ENCODE measurements at places on chromosomes 16 and 17.

DNA sequence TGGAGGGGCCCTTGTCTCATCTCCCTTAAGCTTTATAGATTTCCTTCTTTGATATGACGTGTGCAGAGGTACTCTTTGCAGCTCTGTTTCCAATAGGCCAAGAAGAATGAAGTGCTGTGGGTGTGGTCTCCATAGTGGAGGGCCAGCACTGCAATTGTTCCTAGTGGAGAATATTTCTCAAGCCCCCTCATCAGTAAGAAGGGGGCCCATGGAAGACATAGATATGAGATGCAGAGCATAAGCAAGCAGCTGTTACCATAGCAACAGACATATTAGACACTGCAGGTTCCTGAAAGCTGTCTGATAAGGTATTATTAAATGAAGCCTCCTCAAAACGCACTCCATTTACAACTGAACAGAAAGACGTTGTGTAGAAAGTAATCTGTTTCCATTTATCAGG is 240.7 kb downstream of the ZFHX3 start:
- no peak for DNase-seq

- no peak for DNase-seq
These were observed 24.6 kb upstream of the TNRC6C start for GRCh38 chr17:77933777-77934398.

DNA sequence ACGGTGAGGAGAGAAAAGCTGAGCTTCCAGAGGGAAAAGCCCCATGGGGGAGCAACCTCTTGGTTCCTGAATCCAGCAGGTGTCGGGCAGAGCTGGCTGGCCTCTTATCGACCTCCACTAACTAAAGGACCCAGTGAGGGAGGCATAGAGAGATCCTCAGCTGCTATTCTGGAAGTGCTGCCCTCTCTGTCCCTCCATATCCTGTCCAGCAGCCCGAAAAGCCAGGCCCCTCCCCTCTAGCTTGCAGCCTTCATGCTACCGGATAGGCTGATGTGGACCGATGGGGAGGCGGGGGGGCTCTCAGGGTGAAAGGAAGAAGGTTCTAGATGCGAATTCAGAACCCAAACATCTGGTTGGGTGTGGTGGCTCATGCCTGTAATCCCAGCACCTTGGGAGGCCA is 24.9 kb downstream of the MXRA7 start:
- no peak for DNase-seq

DNA sequence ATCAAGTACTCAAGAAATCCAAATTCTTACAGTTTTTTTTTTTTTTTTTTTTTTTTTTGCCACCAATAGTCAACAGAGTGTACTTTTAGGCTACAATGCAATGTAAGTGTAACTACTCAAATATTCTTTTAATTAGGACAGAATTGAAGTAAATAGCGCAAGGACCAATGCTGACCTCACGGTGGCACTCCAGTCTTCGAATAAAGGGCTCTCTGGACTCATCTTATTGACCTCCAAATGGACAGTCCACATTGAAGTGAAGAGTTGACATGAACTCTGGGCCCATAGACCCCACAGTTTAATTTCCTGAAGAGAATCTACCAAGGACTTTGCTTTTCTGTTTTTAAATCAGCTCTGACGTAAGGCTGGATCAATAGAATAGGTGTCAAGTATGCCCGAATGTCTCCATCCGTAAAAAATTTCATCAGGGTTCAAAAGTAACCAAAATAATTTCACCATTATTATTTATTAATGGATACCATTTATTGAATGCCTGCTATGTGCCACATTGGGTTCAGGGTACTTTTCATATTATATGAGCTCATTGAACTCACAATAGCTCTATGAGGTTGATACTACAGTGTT is 7.3 kb upstream of the DDX52 start:
- peak; percentile 68 for DNase-seq

GRCh38 chr16:46972429-46973206 is 856 bp downstream of the DNAJA2 start:
- peak; percentile 35 for DNase-seq

DNA sequence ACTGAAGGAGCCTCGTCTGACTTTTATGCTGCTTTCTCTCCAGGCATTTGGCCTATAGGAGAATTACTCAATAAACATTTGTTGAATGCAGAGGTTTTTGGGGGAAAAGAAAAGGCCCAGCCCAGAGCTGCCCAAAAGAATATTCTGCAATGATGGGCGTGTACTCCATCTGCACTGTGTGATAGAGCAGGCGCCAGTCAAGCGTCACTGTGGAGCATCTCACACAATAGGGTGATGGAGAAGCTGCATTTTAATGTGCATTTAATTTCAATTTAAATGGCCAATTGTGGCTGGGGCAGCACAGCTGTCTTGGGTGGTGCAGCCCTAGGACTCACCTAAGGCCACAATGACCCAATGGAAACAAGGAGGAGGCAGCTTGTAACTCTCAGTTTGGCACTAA is 20.6 kb downstream of the GLYR1 start:
- DNase-seq: no peak

GRCh38 chr17:57986841-57987580 is 1.0 kb downstream of the VEZF1 start:
- DNase-seq: peak; percentile 54

DNA sequence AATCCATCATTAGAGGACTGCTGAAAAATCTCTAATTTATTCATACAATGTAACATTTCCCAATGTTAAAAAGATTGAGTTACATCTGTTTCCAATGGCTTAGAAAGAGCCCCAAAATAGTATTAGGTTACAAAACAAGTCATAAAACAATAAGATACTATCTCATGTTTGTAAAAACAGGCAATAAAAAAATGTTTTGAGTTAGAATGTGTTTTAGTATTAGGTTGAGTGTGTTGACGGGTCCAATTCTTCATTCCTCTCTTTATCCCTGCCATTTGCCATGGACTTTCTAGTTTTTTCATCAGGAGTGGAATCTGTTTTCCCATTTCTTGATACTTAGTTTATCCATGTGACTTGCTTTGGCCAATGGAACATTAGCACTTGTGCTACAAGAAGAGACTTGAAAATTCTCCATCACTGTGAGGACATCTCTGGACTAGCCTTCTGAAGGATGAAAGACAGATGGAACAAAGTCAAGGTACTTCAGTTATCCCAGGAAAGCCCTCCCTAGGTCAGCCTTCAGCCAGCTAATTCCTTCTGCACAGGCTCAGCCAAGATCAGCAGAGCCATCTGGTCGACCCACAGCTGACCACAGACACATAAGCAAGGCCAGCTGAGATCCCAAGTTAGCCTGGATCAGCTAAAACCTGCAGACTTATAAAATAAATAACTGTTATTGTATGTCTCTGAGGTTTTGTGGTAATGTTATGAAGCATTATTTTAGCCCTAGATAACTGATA is 83.3 kb downstream of the HS3ST3A1 start:
- peak; percentile 43 for DNase-seq

DNA sequence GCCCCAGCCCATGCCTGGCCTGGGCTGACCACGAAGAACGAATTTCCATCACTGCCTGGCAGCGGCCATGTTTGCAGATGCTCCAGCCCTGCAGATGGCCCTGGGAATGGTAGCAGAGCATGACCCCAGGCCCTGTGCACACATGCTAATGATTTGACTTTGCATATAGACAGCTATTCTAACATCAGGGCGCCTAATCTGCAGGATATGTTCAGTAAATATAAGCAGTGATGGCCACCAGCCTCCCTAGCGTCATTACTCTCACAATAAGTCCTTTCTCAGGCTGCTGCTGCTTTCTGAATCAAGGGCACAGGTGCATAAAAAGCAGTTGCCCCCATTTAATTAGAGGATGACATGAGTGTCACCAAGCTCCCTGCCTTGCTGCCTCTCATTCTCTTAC is 24.2 kb downstream of the DNAH9 start:
- DNase-seq: no peak

- no peak for DNase-seq
These were observed 56.6 kb downstream of the ESRP2 start for GRCh38 chr16:68179196-68179795.

DNA sequence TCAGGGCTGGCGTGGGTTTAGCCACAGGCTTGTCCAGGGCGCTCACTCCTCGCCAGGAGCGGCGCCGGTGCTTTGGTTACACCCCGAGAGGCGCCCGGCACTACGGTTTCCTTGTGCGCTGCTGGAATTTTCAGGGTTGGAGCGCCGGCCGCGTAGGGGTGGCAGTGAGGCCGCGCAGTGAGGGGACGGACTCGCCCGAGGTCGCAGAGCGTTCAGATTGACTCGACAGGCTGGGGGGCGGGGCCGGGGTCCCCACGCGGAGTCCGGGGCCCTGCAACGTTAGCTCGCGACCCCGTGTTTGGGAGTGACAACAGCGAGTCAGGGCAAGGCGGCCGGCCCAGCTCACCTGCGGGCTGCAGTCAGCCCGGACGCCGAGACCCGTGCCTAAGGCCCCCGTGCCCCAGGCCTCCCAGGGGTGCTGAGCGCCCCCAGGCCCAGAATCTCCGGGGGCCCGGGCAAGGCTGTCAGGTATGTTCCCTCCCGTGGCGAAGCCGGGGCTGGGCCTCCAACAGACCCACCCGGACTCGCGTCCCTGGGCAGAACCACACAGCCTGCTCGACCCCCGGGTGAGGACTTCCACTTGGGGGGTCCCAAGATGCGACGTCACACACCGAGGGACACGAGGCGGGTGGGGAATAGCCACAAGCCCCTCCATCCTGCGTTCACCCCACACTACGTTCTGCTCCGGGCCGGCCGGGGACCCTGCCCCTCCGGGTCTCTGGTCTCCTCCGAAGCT is 1.3 kb upstream of the ACTG1 start:
- no peak for DNase-seq

DNA sequence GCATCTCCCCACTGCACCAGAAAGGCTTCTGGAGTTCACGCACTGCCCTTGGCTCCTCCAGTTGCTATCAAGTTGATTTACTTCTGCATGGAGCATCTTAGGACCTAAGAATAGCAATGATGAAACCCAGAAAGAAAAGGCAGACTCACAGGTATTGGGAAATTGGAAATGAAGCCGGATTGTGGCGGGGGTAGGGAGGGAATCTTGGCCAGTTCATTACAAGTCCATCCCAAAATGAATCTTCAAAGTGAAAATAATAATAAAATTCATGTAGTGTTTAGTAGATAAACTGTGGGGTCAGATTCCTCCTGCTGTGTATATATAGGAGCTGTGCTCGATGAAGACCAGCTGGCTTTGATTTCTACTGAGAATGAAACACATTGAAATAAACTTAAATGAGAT is 33.7 kb downstream of the TEKT3 start:
- no peak for DNase-seq

- peak; percentile 84 for DNase-seq
These were observed at the start of gene MNT for GRCh38 chr17:2400877-2401425. TSS of gene MNT (minus strand) at chr17:2401060. CDS start at chr17:2400712, 348 bp downstream.

DNA sequence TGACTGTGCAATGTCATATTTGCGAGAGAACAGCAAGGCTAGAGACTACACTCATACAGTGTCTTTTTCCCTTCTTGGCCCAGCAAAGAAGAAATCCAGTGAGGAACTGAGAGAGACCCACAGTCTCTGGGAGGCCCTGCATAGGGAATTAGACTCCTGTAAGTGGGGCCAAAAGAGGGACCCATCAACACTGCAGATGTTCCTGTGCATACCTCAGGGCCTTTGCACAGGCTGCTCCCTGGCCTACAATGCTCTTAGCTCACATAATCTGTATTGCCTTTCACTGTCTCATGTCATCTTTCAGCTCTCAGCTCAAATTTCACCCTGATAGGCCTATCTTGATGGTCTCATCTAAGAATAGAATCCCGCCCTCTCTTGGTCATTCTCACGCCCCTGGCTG is 9.2 kb downstream of the SYCE1L start:
- no peak for DNase-seq

- DNase-seq: no peak
These were observed 154.4 kb upstream of the PIRT start for GRCh38 chr17:10992106-10992880.

- peak; percentile 66 for DNase-seq
These were observed 519 bp downstream of the DDX5 start for GRCh38 chr17:64505340-64506200.

DNA sequence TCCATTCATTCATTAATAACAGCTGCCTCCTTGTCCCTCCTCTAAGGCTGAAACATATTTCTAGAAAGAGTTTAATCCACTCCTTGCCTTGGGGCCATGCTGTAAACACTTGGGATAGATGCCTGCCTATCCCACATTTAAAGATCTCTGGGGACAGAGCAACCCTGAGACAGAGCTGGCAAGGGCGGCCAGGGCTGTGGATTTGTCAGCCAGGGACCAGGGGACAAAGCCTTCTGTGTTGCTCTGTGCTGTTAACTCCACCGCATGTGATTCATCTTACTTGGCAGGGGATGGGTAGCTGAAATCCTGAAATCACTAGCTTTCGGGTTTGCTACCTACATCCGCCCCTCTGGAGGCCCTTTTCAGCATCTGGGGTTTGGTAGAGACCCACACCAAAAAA is 392.9 kb downstream of the SLC39A11 start:
- peak; percentile 51 for DNase-seq

- no peak for DNase-seq
These were observed 18.4 kb downstream of the PLCG2 start for GRCh38 chr16:81797443-81797842.

DNA sequence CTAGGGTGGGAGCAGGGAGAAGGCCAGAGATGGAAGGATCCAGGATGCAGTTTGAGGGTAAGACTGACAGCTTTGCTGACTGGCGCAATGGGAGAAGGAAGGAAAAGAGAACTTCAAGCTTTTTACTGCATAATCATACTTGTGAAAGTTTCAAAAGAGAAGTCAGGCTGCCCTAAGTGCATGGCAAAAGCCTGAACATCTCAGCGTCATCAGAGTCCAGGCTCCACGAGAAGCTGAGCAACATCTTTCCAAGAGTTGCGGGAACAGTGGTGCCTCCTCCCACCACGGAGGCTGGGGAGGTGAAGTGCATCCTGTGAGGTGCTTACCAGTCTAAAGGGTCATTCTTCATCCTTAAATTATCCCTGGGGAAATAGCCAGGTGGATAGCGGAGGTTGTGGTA is 26.9 kb upstream of the SLC38A8 start:
- no peak for DNase-seq

DNA sequence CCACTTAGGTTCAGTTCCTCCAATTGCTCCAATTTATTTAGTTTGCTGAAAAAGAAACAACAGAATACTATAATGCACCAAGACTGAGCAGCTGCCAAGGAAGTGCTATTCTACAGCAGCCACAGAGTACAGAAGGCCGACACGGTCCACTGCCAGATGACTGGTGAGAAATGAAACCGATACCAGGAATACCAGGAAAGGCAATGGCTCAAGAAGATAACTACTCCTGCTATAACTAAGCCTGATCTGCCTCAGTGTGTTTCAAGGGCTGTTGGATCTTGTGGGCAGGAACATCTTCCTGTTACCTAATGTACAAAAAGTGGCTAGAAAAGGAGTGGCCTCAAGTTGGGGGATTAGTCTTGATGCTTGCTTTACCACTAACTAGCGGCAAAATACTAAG is 32.8 kb downstream of the MARVELD3 start:
- DNase-seq: no peak

DNA sequence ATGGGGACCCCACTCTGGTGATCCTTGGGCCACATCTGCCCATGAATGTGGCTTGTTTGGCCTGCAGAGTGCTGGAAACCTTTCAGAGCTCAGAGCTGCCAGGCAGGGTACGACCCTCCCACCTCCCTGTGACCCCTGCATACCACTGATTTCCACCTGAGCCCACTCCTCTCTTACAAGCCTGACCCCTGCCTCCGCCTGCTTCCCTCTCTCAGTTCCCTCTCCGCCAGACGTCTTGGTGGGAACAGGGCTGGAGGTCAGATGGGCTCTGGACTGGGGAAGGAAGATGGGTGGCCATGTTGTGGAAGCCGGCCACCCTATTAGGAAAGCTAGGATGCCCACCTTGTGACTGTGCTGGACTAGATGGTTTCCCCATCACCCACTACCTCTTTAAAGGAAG is 185.1 kb downstream of the KATNIP start:
- no peak for DNase-seq

Measured in A172 (cell line).